ENCODE measurements at places on chromosomes 12 and 14. TPM values are rescaled to one million over a fixed set of nuclear protein-coding genes. Genes with fewer than 3 reads are reported as not detected.

DNA sequence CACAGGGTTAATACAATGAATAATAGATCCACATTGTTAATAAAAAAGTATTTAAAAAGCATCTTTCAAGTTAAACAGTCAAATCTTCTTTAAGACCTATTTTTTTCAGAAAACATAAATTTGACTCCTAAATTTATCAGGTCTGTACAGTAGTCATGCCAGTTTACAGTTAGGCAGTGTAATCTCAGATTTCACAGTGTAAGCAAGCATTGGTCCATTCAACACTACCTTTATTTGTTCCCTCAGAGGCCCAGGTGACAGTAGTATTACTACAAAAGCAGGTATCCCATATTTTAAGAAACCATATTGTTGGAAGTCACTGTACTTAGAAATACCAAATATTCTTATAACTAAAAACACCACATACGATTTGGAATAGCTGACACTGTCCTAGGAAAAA lies 6.1 kb downstream of the ATP2B1 start:
- DNase-seq, result no peak

Gene SMOC1
- total RNA-seq, result 0.68 TPM

DNA sequence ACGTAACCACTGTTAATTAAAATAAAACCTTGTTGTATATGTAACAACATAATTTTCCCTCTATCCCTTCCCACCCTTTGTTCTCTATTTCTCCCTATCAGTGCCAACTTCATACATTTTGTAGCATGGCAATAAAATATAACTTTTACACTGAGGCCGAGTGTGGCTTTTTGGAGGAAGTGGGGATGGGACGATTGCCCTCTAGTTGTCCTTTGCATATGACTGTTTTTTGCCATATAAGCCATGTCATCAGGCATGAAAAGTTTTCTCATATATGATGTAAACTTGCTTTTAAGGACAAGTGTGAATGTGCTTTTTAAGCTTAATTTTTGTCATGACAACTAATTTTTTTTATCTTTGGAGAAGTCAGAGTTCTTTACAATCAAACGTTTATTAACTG lies 6.2 kb upstream of the CCT2 start:
- no peak for DNase-seq

DNA sequence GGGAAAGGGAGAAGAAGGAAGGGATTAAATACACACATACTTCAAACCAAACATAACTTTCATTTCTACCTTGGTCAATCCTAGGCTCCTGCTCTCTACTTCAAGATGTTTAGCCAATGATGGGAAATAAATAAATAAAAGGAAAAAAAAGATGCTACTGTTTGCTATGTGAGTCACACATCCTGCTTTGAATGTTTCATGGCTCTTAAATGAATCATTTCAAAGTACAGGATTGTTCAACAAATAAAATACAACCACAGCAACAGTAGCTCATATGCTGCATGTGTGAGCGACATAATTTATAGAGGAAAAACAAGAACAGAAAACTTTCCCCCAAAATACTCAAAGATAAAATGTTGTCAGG lies 54.3 kb upstream of the NPFF start:
- no peak for DNase-seq

DNA sequence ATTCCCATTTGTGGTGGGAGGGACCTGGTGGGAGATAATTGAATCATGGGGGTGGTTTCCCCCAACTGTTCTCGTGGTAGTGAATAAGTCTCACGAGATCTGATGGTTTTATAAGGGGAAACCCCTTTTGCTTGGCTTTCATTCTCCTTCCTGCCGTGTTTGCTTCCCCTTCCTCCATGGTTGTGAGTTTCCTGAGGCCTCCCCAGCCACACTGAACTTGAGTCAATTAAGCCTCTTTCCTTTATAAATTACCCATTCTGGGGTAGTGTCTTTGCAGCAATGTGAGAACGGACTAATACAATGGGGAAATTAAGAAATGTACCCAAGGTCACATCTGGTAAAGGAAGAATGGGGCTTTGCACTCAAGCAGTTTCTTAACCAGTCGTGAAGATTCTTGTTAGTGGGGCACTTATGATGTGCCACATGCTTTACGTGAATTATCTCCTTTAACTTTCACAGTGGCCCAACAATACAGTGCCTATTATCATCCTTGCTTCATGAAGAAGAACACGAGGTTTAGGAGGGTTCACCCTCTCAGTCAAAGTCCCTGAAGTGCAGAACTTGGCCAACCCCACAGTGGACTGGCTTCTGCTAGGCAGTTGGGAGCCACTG lies 234.3 kb downstream of the EFCAB11 start:
- no peak for DNase-seq

DNA sequence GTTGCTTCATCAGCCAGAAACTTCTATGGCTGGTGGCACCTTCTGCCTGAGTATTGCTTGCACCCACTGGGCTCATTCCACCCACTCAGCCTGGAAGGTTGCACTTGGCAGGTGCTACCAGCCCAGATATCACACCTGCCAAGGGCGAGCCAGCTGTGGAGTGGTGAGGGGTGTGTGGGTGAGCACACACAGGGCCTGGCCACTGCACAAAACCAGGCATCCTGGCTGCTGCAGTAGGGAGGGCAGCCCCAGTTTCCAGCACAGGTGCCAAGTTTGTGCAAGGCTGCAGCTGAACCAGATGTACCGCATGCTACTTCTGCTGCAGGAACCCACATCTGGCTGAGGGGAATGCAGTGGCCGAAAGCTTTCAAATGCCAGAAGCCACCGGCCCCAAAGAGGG lies 1147.8 kb downstream of the FSCB start:
- no peak for DNase-seq

Gene SLC22A17
- 34.0 TPM for total RNA-seq

- no peak for DNase-seq
Observed at GRCh38 chr14:74628418-74628817, 16.4 kb upstream of the LTBP2 start.

Gene SDSL
- 0.46 TPM for total RNA-seq

Gene KRT8
- 244 TPM for total RNA-seq

DNA sequence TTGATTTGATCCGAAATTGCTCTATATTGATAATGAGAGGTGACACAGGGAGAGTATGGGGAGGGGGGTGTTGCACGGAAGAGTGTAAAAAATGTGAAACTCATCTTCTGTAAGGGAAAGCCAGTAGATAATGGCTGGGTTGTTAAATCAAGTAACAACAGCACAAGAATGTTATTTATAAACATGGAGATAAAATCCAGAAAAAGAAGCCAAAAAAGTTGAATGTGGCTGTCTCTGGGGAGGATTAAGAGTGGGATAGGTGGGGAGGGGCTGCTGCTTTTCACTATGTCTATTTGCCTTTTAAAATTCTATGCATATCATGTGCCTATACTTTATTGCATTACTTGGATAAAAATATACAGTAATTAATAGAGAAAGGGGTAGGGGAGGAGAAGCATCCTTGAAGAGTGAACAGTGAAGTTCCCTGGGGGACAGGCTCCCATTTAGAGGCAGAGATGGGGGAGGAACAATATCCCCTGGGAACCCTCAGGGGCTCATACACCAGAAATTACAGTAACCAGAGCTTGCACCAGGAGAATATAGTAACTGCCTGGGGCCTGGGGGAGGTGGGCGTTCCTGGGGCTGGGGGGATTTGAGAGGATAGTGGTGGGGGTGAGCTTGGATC lies 39.2 kb upstream of the ANKRD9 start:
- DNase-seq, result no peak

- DNase-seq, result no peak
Observed at GRCh38 chr12:102513739-102514138, 33.4 kb upstream of the IGF1 start.
